Neural progenitor cell (in vitro differentiated cells): ENCODE measurements at places on chromosomes 4 and X.

DNA sequence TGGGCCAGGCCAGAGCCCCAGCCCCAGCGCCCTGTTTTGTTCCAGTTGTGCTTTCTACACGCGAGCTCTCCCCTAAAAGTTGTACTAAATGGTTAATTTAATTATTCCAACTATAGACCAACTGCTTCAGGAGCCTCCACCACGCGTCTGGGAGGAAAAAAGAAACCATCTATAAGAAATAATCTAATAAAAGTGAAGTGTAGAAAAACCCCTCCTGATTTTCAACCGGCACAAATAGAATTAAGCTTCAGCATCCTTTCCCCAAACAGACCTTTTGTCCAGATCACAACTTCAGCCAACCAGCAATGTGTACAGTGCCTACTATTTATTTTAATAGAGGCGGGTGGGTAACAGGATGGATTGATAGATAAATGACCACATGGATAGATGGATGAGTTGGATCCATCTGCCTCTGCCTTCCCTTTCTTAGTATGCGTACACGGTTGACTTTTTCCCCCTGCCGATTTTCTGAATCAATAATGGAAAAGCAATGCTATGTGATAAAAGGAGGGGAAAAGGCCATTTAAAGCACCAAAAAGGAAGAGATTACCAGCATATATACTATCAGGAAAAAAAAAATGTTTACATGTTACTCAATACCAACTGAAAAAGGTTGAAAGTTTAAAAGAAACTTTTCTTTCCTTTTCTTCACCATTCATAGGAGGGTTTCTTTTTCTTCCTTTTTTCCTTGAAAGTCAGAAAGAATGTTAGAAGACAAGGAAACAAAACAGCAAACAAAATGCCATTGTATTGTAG lies 3.7 kb upstream of the PHOX2B start:
- no peak for DNase-seq

DNA sequence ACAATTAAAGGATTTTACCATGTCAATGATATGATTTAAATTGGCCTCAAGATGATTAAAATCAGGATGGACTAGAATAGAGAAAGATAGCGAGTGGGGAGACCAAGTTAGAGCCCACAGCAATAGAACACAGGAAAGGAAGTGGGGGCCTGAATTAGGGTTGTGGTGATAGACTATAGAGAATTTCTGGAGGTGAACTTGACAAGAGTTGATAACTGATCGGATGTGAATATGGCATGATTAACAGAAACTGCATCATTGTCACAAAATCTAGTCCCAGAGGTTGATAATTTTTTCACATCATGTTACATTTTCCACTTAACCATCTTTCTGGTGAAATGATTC lies 26.3 kb upstream of the TRPC3 start:
- DNase-seq: no peak

DNA sequence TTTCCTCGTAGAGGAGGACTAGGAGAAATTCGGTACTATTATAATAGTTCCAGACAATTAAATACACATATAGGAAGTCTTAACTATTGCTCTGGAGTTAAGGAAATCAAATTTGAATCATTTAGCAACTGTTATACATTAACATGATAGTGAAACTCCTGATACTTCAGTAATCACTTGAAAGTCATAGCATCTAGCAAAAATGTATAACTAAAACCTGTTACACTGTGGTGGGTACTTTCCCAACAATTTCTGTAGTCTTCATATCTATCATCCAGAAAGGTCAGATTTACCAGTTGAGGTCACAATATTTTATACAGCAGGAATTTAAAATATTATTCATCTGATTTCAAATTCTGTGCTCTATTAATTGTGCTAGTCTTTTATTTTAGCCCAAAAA lies 669.6 kb upstream of the PCDH10 start:
- DNase-seq: no peak

DNA sequence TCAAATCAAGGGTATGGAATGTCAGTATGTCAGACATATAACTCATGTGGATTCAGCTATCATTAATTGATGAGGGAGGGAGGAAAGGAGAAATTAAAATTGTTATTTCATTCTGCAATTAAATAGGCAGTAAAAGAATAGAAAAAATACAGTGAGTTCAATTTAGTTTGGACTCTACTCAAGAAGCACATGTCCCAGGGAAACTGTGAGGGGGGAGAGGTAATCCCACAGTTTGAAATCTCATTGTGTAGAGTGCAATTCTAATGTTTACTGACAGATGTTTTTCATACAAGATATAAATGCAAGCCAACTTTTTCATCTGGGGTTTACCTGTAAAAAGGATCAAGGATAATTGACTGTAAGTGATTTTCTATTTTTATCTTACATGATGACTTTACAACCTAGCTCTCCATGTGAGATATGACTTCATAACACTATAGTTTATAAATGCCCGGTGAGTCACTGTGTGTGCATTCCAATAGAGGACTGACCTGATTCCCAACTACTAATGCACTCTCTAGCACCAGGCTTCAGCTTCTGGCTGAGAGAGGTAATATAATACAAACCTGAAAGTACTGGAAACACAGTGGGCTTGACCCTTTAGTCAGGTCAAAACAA lies 35.2 kb upstream of the SCD5 start:
- no peak for DNase-seq

- no peak for DNase-seq
Measured at GRCh38 chr4:87088186-87088585, 132.2 kb downstream of the KLHL8 start.

DNA sequence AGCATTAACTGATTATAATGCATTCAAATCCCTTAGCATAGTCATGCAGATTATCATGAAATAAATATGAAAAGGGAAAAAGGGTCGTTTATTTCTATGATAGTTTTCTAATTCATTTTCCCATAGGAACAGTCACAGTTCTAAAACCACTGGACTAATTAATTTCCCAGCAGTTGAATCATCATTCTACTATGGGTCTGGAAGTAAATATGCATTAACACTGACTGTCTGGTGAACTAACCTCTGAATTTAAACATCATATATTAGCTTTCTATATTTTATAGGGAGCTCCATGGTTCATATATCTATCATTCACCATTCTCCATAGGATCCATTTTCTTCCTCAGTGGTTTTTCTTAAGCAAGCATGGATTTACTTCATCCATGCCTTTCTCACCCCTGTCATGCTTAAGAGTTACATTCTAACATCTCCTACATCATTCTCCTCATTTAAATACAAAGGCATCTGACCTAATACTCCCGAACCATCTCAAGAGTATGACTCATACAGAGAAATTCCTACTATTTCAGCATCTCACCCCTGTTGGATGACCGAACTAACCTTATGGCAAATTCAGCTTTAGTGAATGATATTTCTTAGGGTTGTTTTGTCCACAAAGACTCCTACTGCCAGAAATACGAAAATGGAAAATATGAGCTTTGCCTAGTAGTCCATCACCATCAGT lies 198.7 kb upstream of the ADAMTS3 start:
- no peak for DNase-seq

GRCh38 chrX:97267396-97268181 lies 383.9 kb downstream of the RPA4 start:
- no peak for DNase-seq

GRCh38 chrX:22122510-22122909 lies 90.4 kb downstream of the PHEX start:
- DNase-seq: no peak

GRCh38 chr4:26687728-26688127 lies 103.8 kb downstream of the TBC1D19 start:
- DNase-seq: no peak

GRCh38 chr4:48194971-48195370 lies 60.9 kb upstream of the TXK start:
- no peak for DNase-seq

- DNase-seq: no peak
Measured at GRCh38 chr4:112853662-112854256, 195.7 kb upstream of the ANK2 start.

DNA sequence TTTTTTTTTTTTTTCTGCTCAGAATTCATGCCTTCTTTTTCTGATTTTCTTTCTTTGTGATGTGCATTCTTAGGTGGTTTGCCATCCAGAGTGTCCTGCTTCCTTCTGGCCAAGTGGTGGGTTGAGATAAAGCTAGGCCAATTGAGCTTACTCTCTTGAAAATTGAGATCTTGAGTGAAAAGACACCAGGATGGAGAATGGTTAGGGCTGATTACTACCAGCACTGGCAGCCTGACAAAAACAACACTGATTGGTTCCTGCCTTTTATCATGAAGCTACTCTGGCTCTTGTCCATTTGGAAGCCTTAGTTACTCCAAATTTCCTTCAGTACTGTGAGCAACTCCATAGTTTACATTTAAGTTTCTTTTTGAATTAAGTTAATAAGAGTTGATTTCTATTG lies 404.0 kb downstream of the PPARGC1A start:
- DNase-seq: no peak

DNA sequence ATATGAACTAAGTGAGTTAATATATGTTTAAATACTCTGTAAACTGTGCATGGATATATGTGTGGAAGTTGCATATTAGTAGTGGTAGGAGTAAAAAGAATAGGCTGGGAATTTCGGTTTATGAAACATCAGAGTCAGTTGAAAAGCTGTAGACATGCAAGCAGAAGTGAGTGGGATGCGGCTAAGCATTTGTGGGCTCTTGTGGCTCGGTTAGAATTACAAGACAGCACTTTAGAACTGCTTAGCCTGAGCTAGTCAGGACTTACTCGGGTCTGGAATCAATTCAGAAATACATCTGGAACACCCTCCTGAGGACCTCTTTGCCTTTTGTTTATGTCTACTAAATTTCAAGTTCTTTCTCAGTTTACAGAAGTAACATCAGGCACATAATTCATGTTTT lies 93.6 kb downstream of the AFF2 start:
- DNase-seq: no peak

DNA sequence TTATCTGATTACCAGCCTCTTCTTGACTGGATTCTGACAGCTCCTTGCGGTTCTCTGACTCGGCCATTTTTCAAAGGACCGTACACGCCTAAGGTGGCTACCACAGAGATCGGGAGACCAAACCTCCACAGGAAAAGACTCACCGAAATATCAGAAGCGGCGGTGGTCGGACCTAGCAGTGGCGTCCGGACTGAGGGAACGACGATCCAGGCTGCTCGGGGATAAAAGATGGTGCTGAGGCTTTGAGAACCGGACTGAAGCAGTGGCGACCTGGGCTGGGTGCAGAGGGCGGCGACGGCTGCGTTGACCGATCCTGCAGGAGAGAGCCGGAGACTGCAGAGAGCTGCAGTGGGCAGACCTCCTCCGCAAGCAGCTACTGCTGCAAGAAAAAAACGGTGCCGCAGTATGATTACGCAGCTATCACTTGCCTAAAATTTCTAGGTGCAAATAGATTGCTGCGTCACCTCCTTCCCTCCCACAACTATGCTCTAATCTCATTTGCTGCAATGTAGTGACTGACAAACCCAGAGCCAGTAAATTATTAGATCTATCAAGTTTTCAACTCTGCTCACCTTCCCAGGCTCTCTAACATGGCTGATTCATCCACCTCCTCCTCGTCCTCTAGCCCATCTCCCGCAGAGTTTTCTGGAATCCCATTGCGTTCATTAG lies at the start of gene NAP1L2:
Gene NAP1L2 (minus strand): TSS at position 426 of the 669 bp plus-strand sequence. CDS start 359 bp downstream, at position 67.
- DNase-seq: peak; percentile 61
